Fibroblast of the aortic adventitia (primary cell): ENCODE measurements at places on chromosomes 1 and 21. TPM values are rescaled to one million over a fixed set of nuclear protein-coding genes. Genes with fewer than 3 reads are reported as not detected.

The HHIPL2 gene
- total RNA-seq = 0.18 TPM in 1 of 2 replicates, not detected in the other

The FCRL2 gene
- total RNA-seq = not detected in 2 replicates

The OR2W3 gene
- total RNA-seq = not detected in 2 replicates

The SLAMF8 gene
- not detected in 2 replicates for total RNA-seq

The IQGAP3 gene
- 0.41 and 28.7 TPM in 2 replicates for total RNA-seq

The KRTAP10-2 gene
- not detected in 2 replicates for total RNA-seq

The ZBTB37 gene
- total RNA-seq = 6.5 and 11.3 TPM in 2 replicates

The CELA2A gene
- not detected in 2 replicates for total RNA-seq

The RERE gene
- 27.0 and 50.3 TPM in 2 replicates for total RNA-seq

The TMPRSS15 gene
- 0.18 TPM in 1 of 2 replicates, not detected in the other for total RNA-seq

The THEMIS2 gene
- 1.2 and 2.0 TPM in 2 replicates for total RNA-seq

The CFHR5 gene
- not detected in 2 replicates for total RNA-seq
